ENCODE measurements at places on chromosomes 3 and 15.

- DNase-seq = no peak
These were observed 13.3 kb downstream of the RRP9 start for GRCh38 chr3:51928438-51928837.

GRCh38 chr3:139111392-139112229, 66.9 kb upstream of the PRR23C start:
- peak; percentile 67 for DNase-seq

GRCh38 chr3:101936419-101937356, 87.4 kb downstream of the NFKBIZ start:
- DNase-seq = peak; percentile 82

GRCh38 chr3:116285781-116286421, 159.4 kb downstream of the LSAMP start:
- DNase-seq = no peak

DNA sequence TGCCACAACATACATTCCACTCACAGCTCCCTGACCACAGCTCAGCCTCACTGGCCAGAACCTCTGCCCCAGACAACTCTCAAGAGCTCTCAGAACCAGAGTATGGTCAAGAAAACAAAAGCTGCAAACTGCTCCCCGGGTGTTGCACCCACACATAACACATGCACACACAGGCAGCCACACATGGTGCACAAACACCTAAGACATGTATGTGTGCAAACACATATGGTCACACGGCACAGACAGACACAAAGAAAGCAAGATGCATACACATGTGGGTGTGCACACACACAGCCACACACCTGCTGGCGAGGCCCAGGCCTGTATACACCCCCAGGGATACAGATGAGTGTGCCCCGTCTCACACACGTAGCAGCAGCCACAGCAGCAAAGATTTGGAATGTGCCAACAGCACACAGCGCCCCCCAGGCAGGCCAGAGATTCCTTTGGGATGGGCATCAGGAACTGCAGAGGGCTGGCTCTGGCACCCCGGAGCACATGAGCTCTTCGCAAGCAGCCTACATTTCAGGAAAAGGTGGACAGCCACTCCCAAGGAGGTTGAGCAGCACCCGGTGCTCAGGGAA, 6.6 kb downstream of the KLF15 start:
- DNase-seq = no peak

GRCh38 chr15:96978937-96979473, 648.5 kb downstream of the NR2F2 start:
- no peak for DNase-seq

DNA sequence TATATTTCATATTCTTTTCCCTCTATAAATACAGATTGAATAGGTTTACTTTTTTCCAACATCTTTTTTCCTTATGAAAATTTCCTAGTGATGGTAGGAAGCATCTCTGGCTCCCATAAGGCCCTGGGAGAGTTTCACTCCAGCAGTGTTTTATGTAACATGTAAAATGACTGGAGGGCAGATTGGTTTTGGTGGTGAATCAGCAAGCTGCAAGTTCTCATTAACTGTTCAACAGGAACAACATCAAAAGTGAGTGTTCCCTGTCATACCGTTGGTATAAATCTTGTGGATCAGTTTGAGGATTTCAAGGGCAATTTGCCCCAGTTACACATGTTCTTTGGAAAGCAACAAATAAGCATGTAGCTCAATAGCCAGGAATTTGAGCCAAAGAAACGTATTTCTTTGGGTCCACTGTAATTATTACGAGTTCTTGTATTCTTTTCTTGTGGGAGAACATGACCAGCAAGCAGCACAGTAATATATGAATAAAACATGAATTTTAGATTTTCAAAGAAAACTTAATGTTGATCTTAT, 345.7 kb downstream of the SV2B start:
- no peak for DNase-seq

GRCh38 chr3:36876181-36876936, 68.5 kb downstream of the TRANK1 start:
- DNase-seq = no peak

DNA sequence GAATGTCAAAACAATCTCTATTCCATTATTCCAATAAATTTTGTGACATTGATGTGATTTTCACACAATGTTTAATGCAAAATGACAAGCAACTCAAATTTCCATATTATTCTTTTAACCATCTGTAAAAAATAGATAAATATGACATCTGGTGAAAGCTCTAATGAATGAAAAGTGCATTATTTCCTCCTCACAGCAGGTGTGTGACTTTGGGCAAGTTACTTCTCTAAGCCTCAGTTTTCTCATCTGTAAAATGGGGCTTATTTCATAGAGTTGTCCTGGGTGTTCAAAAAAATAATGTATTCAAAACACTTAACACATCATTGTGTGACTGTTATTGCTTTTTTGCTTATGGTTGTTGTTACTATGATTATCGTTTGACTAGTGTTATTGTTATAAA, 70.4 kb downstream of the THBS1 start:
- DNase-seq = no peak

DNA sequence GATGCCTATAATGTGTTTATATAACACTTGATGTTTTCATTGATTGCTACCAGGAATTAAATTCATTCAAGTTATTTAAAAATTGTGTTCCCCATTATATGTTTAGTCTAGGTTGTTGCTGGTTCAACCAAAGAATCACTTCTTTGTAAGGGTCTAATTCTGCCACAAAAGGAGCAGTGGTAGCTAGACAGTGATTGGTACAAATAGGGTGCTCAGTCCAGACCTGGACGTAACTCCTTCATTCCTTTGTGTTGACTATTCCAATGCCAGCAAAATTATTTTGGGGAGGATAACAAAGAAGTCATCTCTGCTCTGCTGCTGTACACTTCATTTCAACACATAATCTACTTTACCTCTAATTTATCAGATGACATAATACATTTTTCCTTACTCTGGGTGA, 1.2 kb downstream of the CHMP2B start:
- peak; percentile 40 for DNase-seq

DNA sequence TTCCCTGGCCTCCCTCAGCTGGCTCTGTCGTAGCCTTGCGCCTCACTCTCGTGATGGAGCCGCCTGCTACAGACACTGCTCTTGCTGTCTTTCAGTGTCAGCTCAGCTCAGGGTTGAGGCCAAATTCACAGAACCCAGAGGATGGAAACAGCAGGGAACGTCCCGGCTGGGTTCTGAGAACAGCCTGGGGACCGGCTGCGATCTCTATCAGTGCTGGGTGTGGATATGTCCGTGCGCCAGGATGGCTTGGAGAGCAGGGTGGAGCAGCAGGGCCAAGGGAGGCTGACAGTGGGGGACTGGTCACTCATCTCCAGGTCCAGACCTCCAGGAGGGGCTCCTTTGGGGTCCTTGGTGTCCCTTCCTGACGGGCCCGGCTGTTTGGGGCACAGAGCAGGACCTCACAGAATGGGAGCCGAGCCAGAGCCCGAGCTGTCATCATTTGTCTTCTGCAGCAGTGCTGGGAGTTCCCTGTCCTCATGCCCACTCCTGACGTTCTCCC, 18.4 kb downstream of the KLF15 start:
- DNase-seq = no peak

DNA sequence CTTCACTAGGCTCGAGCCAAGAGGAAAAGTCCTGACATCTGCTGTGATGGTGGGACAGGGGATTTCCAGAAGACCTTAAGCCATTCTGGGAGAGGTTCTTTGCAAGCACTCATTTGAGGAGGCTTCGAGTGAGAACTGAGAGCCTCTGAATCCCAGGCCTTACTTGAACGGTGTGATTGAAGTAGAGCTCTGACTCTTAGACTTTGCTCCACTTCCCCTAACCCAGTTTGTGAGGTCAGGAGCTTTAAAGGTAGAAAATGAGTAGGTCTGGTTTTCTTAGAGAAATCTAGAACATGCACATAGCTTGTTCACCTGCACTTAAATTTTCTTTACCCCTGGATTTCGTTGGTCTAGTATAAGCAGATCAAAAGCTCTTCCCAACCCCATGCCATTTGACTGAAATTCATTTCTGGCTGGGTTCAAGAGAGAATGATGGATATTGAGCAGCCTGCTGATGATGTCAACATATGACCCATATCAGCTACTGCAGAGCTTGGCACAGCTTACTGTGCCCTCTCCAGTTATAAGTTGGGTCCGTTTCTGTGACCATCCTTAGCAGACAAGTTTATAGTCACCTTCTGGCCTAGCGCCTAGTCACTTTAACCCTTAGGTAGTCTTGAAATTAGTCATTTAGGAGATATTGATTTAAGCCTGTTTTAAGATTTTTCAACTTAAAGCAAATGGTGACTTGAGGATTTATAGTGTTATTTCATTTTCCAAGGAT, 229.2 kb upstream of the CHRM5 start:
- no peak for DNase-seq

DNA sequence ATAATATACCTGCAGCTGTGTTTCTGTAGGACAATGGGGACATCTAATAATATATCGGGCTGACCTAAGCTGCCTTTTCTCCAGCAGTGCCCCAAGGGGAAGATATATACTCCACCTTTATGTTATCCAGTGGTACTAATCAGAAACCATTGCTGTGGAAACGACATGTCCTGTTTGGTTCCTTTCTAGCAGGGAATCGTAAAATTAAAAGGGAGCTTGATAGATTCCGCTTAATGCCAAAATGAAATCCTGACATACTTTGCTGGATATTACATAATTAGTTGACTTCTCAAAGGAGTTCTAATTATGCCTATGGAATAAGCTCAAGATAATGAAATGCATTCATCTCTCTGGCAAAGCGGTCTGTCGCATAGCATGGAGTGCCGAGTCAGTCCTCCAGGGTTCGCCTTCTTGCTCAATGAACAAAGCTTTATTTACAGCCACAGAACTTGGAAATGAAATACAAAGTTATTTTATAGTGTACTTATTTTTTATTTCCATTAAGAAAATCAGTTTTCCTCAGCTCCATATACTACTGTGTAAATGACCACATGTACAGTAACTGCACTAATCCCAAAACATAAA, 262.8 kb downstream of the LRTM1 start:
- DNase-seq = no peak

DNA sequence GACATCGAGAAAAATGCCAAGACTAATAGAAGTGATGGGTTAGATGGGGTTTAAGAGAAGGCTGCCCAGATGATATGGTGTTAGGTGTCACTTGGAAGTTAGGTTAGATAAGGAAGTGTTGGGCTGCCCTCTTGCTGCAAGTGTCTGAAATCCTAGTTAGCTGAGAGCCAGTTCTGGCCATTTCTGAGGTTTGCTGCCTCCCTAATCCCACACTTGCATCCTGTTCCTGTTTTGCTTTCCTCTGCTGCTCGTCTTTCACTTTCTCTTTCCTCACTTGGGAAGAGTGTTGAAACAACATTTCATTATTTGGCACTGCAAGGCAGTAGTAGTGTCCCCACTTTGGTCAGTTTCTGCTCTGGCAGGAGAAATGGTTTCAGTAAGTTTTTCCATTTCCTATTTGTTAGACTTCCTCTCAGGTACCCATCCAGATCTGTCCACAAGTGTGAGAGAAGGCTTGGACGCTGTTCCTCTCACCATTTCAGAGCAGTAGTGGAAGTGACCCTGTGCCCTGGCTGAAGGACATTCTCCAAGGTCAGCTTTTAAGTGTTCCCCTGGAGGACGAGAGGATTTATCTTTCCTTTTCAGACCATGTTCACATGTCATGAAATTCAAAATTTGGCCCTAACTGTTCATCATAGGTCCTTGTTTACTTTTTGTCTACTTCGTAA, 93.3 kb downstream of the ADAMTSL3 start:
- peak; percentile 30 for DNase-seq

DNA sequence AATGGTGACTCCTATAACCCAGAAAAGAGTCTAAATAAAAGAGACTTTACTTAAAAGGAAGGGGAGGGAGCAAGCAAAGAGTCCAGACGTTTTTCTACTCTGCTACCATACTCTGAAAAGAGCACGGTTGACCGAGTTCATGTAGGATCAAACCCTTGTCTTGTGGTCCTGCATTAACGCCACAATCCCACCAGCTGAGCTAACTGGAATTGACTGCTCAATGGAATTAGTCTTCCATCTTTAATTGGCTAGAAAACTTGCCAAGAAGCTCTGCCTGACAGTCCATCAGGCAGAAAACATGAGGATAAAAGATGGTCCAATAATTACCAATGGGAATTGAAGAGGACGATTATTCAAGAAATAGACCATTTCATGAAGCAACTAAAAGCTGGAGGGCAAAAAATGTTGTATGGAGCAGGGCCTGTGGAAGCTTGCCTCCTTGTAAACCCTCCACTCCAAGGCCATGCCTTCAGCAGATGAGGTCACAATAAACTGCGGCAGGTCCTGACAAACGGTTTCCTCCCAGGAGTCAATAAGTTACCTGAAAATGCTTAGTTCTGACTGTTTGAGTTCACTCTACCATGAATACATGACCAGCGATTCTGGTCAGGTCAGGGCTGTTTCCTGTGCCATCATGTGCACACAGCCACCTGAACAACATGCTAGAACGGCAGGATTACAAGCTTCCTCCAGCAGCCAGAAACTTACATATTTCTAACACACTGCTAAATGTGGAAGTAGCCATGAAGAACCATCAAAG, 35.6 kb upstream of the ARHGEF3 start:
- no peak for DNase-seq

- peak; percentile 91 for DNase-seq
These were observed 69.6 kb upstream of the THBS1 start for GRCh38 chr15:39511000-39511915.

DNA sequence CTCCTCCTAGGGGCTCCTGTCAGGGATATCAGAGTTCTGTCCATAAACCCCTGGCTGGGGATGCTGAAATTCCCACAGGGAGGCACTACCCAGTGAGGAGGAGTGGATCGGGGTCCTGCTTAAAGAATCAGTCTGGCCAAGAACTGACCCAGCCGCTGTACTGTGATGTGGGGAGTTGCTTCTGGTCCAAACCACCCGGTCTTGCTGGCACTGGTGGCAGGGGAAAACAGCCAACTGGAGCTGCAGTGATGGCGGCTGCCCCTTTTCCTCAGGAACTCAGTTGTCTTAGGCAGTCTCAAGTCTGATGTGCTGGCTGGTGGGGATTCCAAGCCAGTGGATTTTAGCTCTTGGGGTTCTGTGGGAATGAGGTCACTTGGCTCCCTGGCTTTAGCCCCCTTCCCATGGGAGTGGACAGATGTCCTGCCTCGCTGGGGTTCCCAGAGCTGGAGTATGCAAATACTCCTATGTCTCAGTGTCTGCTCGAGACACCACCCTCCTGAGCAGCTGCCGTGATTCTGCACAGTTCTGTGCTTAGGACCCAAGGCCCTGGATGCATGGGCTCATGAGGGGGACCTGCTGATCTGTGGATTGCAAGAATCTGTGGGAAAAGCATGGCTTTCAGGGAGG, 97.1 kb downstream of the SLC25A26 start:
- DNase-seq = no peak

GRCh38 chr15:61253186-61253585, 24.1 kb upstream of the RORA start:
- DNase-seq = no peak

DNA sequence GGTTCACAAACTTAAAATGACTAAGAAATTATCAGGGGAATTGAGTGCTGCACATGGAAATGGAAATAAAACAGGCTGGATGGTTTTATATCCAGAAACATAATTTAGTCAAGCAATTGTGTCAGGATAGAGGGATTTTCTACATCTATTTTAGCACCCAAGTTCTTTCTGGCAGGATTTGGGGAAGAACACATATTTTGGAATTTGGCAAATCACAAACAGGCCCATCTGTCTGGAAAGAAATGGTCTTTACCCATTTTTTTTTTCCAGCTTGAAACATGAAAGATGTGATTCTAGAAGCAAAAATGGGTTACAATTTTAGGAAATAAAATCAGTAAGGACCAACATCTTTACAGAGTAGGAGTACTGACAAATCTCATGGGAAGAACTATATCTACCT, 14.4 kb upstream of the UNC13C start:
- no peak for DNase-seq
